ENCODE measurements at places on chromosomes 5 and 9.

DNA sequence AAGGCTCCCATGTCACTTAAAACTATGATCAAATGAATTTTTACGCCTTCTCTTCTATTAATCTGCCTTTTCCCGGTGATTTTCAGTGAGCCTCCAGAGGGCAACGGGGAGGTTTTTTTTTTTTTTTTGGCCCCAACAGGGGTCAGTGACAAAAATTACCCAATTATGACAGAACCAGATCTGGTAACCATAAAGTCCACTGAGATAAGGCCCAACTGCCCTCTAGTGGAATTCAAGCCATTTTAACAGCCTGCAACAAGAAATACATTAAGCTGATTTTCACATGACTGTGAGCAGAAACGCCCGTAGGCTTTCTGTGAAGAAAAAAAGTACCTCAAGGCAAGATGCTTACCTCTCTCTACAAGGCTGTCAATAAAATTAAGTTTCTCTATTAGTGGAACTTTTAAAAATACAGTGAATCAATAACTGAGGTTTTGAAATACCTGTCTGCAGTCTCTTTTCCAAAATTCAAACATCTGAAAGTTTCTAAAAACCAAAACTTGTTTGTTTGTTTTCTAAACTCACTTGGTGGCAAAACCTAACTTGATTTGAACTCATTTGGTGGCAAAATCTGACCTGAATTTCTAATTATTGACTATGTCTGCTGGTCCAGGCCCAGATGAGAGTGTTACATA, 49.7 kb upstream of the FST start:
- no peak for DNase-seq

- no peak for DNase-seq
Measured at GRCh38 chr5:149379818-149380374, 804 bp upstream of the IL17B start.

GRCh38 chr9:134971696-134972095, 54.0 kb upstream of the FCN1 start:
- no peak for DNase-seq

DNA sequence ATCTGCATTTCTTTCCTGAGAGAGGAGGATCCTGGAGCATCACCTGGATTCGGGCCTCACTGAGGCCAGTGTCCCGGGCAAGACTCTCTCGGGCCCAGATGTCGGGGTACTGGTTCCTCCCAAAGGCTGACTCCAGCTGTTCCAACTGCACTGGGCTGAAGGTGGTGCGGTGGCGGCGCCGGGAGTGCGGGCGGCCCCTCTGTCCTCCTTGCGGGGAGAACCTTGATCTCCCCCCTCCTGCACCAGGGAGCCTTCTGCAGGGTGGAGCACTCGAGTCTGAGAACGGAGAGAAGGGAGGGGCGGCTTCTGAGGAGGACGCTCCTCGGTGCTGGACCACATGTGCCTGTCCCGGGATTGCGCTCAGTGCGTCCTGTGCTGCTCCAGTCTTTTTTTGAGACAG, 2.0 kb downstream of the PROP1 start:
- no peak for DNase-seq

DNA sequence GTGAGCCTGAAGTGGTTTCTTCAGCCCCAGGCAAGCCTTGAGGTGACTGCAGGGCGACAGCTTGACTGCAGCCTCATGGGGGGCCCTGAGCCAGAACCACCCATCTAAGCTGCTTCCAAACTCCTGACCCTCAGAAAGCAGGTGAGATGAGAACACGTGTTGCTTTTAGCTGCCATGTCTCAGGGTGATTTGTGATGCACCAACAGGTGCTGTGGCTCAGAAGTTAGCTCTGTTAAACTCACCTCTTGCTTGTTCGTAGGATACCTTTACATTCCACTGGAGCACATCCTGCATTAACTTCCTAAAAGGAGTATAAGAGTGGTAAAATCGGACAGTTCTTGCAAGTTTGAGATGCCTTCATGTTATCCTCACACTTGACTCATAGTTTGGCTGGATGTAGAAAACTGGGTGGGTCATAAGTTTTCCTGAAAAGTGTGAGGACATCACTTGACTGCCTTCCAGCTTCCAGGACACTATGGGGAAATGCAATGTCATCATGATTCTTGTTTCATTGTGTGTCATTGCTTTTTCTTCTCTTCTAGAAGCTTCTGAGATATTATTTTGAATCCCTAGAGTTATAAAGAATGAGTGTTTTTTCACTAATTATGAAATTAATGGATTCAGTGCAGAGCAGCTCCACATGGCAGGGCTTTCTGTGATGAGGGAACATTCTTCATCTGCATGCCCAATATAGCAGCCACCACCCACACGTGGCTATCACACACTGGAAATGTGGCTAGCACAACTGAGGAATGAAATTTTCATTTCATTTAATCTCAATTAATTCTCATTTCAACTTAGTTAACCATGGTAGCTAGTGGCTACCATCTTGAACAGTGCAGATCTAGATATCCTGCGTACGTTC, 92.3 kb downstream of the HSD17B3 start:
- DNase-seq, result no peak

DNA sequence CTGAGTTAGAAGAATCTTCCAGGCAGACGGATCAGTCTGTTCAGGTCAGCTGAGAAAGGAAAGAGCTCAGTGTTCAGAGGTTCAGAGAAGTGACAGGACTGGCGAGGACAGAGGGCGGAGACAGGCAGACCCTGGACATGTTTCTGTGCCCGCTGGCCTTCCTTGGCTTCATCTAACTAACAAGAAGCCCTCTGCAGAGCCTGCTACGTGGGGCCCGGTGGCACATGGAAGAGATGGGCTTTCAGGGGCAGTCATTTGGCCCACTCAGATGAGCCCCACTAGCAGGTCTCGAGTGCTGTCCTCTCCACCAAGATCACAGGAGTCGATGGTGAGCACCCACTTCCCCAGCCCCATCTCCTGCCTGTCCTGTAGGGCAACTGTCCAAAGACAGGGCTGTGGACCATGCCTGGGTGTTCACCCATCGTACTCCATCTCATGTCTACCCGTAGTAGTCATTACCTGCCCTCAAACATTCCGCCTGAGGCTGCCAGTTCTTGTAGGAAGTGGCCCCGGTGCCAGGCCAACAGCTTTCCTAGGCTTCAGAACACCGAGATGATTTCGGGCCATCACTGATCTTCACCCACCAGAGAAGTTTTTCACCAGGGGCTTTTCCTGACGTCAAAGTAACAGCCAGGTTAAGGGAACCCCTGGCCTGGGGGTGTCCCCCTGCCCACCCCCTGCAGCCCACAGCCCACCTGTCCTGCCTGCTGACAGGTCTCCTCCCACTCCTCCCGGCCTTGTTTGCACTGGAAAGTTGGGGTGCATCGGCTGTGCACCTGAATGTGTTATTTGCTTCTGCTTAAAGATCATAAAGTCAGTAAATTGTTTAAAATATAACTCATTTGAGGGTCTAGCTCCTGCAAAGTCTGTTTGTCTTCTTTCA, 14.0 kb downstream of the IRX2 start:
- no peak for DNase-seq

- DNase-seq, result no peak
Measured at GRCh38 chr5:97553604-97554452, 370.8 kb upstream of the RIOK2 start.

DNA sequence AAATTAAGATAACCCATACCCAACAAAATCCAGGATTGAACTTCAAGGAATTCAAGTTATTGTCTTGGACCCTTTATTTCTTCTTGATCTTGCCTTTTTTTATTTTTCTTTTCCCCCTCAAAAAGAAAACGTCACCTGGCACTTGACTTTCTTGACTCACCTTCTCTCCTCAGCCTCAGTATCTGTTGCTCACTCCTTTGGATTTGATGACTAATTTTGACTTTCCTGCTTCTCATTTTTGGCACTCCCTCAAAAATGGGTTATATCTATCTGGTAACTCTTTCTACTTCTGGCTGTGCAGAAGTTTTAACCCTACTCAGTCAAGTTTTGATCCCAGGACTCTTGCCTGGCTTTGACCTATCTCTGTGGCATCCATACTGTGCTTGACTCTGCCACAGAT, 66.6 kb upstream of the SPATA31D4 start:
- DNase-seq, result no peak

Measured in HFF-Myc (cell line).